Lower leg skin (tissue), 4 donors: ENCODE measurements at places on chromosomes 6 and 20. TPM values are rescaled to one million over a fixed set of nuclear protein-coding genes. Genes with fewer than 3 reads are reported as not detected.

- DNase-seq, result no peak
Observed at GRCh38 chr6:225121-225721, 67.1 kb upstream of the DUSP22 start.

GRCh38 chr6:118651282-118652050 lies at the start of gene CEP85L:
Gene CEP85L (minus strand): TSS chr6:118651591. CDS start chr6:118651269, 322 bp downstream.
- DNase-seq, result peak; percentile 97

GRCh38 chr6:21305893-21306332 lies 287.6 kb upstream of the SOX4 start:
- DNase-seq, result no peak

- DNase-seq, result peak; percentile 74
Observed at GRCh38 chr20:36311854-36312723, 6.0 kb downstream of the DLGAP4 start.

DNA sequence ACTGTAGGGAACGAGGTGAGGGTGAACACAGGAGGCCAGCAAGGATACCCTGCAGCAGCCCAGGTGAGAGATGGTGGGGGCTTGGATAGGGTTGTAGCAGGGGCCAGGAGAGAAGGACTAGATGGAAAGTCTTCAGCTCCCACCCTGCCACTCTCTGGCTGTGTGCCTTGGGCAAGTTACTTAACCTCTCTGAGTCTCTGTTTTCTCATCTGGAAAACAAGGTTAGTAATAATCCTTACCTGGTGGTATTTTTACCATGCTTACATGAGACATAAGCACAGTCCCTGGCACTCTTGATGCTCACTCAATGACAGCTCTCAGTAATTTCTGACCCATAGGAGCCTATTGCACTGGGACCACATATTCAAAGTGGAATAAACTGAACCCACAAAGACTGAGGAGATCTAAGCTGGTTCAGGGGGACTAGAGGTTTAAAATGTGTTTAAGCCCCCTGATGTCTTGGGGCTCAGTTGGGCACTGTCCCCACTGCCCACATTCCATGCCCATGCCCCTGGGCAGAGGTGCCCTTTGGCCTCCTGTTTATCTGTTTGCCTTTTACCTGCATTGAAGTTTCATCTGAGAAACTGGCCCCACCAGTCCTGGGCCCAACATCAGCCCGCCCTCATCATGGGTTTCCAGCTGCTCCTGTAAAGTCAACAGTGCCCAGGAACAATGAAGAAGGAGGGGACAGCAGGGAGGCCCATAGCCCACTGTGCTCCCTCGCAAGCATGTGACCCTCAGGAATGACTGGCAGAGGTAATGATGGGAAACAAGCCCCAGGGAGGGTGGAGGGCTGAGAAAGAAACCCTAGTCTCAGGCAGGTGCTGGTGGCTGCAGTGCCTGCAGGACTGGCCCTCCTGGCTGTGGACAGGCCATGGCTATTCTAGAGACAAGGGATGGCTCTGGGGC lies 104.0 kb downstream of the VEGFA start:
- DNase-seq, result no peak

- peak; percentile 87 for DNase-seq
Observed at GRCh38 chr6:135811644-135812526, 39.6 kb upstream of the PDE7B start.

Gene ADTRP
- total RNA-seq, result 13.6 TPM

Gene ANKRD66
- total RNA-seq, result not detected
